ENCODE measurements at places on chromosomes 5 and 9. TPM values are rescaled to one million over a fixed set of nuclear protein-coding genes. Genes with fewer than 3 reads are reported as not detected.

DNA sequence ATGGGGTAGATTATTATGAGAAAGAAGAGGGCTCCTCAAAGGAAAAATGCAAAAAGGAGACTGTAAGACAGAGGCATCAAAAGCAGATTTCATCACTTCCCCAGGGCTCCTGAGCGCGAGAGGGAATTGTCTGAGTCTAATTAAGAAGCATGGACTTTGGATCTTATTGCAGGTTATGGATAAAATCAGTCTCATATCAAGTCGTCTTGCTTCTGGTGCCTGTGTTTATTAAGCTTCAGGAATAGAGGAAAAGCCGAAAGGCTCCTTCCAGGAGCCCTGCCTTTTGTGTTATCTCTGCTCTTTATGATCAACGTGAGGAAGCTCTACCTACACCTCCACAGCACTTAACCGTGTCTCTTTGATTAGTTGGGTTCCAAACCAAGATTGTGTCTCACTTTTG, 25.0 kb upstream of the SEMA5A start:
- ATAC-seq = no peak

DNA sequence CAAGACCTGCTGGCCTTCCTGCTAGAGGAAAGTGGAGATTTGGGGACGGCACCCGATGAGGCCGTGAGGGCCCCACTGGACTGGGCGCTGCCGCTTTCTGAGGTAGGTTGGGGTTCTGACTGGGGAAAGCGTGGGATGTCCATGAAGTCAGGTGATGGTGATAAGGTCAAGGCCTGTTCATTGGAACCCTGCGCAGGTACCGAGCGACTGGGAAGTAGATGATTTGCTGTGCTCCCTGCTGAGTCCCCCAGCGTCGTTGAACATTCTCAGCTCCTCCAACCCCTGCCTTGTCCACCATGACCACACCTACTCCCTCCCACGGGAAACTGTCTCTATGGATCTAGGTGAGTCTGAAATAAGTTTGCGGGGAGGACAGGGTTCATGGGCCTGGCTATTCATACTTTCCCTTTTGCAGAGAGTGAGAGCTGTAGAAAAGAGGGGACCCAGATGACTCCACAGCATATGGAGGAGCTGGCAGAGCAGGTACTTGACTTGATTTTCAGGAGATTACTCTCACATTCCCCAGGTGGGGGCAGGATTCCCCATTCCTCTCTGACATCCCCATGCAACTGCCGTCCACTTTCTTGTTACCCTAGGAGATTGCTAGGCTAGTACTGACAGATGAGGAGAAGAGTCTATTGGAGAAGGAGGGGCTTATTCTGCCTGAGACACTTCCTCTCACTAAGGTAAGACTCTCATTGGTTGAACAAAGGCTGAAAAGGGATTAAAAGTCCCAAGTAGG, 505 bp downstream of the CREB3 start:
- ATAC-seq = peak; percentile 15

AQP7 gene
- 0.76 TPM for total RNA-seq

DNA sequence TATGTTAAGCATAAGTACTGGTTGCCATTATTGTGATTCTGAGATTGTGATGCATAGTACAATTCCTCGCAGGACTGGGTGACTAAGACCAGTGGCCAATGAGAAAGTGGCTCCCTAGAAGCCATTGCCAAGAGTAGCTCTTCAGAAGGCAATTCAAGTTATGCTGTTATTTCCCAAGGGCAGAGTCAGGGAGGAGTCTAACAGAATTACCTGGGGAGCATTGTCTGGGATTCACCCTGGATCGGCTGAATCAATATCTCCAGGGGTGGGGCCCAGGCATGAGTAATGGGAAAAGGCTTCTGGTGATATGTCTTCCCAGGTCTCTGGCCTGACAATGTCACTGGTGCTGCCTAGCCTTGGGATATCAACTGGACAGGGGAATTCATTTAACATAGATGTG, 10.9 kb upstream of the ARHGEF28 start:
- no peak for ATAC-seq

EMB gene
- 9.4 TPM for total RNA-seq

- no peak for ATAC-seq
Measured at GRCh38 chr9:3830291-3830690, 304.5 kb upstream of the RFX3 start.

GRCh38 chr9:114096041-114096511, 3.0 kb downstream of the KIF12 start:
- ATAC-seq = no peak

DNA sequence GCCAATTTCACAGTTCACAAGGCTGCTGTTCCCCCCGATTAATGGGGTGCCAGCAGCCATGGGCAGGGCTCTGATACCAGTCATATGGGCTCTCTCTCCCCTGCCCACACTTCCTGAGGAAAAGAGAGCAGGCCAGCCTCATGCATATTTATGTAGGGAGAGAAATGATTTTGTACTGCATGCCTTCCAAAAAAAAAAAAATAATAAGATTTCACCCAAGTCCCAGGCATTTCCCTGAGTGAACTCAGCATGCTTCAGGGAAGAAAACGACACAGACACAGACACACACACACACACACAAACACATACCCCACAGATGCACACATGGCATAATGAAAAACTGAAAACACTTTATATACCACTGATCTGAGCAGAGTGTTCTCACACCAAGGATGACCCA, 232.8 kb downstream of the ASTN2 start:
- no peak for ATAC-seq

GRCh38 chr9:109213285-109214121, 46.5 kb upstream of the FRRS1L start:
- ATAC-seq = no peak

DNA sequence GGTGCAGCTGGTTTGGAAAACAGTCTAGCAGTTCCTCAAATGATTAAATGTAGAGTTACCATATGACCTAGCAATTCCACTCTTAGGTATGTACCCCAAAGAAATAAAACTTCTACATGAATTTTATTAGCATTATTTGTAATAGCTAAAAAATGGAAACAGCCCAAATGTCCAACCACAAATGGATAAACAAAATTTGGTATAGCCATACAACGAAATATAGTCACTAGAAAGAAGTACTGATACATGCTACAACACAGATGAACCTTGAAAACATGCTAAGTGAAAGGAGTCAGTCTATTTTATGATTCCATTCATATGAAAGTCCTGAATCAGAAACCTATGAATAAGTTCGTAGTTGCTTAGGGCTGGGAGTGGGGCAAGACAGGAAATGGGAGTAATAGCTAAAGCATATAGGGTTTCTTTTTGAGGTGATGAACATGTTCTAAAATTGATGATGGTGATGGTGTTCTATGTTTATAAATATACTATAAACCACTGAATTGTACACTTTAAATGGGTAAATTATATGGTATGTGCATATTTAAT, 6.3 kb downstream of the GDF9 start:
- ATAC-seq = no peak

- no peak for ATAC-seq
Measured at GRCh38 chr9:135018306-135018915, 69.1 kb upstream of the OLFM1 start.

- no peak for ATAC-seq
Measured at GRCh38 chr5:66438087-66438486, 158.1 kb upstream of the MAST4 start.

DNA sequence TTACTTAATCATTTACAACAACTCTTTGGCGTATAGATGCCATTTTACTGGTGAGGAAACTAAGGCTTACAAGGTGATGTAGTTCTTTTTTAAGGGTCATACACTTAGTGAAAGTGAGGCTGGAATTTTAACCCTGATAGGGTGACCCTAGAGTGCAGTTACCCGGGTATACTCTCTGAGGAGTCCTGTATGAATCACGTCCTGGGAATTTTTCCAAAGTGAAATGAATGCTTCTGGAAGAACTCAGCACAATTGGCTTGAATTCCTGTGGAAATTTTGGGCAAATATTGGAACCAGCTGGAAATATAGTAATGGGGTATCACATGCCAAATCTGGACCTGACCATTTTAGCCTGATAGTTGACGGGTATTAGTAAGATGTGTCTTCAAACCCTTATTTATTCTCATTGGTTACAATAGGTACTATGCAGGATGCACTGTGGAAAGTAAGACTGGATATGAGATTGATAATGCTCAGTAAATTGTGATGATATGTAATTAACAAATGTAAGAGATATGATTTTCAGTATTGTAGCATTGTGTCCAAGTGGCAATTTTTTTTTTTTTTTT, 14.8 kb downstream of the SUB1 start:
- ATAC-seq = no peak

BTNL3 gene
- total RNA-seq = 0.08 TPM

ARL14EPL gene
- not detected for total RNA-seq

DNA sequence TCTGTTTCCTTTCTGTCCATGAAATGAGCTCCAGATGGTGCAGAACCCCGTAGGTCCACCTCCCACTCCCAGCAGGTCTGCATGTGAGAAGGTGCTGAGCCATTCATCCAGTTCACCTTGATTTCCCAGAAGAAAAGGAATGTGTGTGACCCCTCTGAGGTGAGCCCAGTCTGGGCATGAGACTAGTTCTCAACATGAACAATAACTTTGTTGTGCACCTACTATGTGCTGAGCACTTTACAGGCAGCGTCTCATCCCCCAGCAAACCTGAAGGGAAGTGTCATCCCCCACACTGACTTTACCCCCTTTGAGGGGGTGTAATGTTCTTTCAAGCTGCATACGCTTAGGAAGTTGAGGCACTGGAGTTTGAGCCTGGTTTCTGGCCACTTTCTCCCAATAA, 61.4 kb downstream of the SMIM23 start:
- ATAC-seq = no peak

GRCh38 chr9:133133681-133134387, 12.8 kb upstream of the RALGDS start:
- ATAC-seq = peak; percentile 79

GRCh38 chr9:36632892-36633291, 60.2 kb downstream of the MELK start:
- peak; percentile 39 for ATAC-seq

DNA sequence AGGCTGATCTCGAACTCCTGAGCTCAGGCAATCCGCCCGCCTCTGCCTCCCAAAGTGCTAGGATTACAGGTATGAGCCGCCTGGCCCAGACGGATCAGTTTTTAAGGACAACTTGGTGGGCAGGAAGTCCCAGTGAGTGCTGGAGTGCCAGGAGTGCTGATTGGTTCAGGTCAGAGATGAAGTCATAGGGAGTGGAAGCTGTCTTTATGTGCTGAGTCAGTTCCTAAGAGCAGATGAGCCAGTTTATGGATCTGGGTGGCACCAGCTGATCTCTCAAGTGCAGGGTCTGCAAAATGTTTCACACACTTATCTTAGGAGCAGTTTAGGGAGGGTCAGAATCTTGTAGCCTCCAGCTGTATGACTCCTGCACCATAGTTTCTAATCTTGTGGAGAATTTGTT, 292.1 kb upstream of the ELAVL2 start:
- peak; percentile 61 for ATAC-seq

DNA sequence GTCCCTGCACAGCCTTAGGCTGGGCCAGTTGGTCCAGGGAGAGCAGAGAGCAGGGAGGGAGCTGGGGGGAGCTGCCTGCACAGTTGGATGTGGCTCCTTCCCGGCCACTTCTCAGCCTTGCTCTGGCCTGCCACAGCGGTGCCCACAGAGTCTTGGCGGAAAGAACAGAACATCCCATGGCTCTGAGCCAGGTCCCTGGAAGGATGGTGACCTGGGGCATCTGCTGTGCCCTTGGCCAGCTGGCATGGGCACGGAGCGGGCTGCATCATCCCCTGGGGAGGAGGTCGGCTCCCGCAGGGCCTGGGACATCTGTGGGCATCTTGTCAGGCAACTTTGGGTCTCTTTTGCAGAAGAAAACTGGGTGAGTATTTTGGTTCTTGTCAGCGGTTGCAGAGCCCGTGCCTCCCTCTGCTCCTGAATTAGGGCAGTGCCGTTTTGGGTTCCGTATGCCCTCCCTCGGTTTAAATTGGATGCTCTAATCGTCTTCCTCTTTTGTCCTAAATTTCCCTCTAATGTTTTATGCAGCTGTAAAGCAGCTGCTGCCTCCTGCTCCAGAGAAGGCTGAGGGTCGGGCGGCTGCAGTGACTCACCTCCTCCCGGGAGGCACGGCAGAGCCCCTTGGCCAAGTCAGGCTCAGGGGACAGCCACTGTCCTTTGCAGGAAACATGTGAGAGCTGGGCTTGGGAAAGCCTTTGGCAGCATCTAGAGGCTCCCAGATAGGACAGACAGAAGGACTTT, 10.5 kb upstream of the NACC2 start:
- peak; percentile 22 for ATAC-seq

HAVCR2 gene
- total RNA-seq = 1.3 TPM

ARHGEF37 gene
- total RNA-seq = 0.57 TPM
